Stimulated activated CD4-positive, alpha-beta T cell treated with anti-CD3 and anti-CD28 coated beads, Interleukin-1b, Interleukin-23, amount 100 ng/mL, for 48 hours (primary cell): ENCODE measurements at places on chromosomes 2 and 18.

DNA sequence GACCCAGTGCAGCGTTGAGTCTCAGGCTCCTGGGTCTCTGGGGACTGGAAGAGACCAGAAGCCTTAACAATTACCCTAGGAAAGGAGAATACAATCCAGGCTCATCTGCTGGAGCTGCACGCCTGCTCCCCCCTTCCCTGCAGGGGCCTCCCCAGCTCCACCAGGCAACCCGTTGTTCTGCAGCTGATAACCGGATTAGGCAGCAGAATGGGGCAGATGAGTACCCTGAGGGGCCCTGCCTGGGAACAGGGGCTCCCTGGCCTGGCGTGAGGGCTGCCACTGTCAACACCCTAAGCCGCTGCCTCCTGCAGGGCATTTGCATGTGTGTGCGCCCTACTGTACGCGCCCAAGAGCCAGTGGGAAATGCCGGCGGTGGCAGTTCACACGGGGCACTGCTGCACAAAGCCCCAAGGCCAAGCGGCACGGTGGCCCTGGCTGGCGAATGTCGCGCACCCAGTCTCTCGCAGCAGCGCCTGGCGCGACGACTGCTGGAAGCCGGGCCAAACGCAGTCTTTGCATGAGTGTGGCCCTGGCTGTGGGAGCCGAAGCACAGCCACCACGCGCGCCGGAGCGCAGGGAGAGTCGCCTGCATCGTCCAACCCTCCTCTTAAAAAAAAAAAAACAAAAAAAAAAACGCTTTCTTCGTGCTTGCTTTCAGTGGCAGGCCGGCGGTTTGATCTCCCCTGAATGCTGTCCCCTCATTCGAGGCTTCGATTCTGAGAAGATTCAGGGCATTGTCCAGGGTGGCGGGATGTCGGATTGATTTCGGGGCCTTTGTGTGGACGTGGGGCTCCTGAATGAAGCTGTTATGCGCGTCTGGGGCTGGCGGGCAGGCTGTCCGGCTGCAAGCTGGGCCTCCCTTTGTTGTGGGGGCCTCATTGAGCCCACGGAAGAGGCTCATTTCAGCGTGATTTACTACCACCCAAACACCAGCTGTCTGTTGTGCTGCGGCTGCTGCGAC, 63.8 kb downstream of the SETBP1 start:
- no peak for DNase-seq

DNA sequence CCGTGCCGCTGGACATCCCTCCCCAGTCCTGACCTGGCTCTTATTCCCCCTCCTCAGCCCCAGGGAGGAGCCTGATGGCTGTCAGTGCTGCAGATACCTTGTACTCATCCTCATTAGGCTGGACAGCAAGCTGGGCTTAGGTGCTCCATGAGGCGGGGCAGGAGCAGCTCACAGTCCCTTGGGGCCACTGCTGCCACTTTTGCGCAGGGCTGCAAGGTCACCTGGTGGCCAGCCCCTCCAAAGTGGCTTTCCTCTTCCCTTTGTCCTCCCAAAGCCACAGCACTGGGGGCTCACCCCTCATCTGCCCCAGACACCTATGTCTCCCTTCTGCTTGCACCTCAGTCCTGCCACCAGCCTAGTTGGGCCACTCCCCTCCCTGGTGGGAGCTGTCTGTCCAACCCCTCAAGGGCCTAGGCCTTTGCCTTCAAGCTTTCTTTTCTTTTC, 60.8 kb downstream of the FAM168B start:
- no peak for DNase-seq

DNA sequence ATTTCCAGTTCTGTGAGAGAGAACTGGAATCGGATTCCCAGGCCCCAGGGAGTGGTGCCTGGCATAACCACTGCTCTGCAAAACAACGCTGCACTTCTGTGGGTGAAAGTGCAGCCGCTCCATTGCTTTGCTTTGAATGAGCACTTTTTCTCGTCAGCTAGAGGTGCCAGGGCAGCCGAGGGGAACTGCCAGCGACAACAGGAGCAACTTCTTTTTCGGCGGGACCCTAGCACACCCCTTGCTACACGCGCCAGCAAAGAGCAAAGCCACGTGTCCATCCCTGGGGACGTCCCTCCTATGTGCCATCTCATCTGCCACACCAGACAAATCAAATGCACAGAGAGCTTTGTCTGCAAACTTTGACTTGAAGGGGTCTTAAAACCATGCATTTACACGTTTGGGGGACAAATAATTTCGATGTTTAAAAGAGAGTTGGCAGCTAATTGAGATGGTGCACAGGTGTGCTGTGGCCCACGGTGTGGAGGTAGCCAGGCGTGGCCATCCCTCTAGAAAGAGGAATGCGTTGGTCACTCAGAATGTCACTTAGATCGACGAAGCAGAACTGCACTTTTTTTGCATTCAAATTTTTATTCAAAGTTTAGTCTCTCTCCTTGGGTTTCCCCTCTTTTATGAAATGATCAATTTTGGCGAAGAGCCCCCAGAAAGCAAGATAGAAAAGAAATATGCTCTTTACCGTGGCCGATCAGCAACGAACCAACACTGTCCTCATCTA, 151.8 kb downstream of the MBP start:
- DNase-seq: no peak

GRCh38 chr2:120741571-120742561, 6.2 kb downstream of the GLI2 start:
- no peak for DNase-seq

DNA sequence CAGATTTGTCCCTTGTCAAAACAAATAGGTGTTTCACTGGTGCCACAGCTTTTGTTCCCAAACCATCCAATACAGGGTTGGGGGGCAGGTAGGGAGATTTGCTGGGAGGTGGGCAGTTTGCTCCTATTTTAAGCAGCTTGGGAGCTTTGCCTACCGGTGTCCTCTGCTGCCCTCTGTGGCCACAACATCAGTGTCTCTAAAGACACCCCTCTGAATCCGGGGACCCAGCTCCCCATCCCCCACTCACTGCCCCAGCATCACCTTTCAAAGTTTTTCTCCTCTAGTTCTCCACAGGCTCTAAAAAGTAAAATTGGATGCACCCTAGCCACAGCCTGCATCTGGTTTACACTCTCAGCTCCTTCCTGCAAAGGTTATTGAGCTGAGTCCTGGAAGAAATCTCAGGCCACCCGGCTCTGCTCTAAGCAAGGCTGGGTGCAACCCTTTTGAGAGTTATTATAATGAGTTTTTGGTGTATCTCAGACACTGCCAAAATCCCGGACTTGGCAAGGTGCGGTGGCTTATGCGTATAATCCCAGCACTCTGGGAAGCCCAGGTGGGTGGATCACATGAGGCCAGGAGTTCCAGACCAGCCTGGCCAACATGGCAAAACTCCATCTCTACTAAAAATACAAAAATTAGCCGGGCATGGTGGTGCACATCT, 2.9 kb upstream of the EPAS1 start:
- no peak for DNase-seq

DNA sequence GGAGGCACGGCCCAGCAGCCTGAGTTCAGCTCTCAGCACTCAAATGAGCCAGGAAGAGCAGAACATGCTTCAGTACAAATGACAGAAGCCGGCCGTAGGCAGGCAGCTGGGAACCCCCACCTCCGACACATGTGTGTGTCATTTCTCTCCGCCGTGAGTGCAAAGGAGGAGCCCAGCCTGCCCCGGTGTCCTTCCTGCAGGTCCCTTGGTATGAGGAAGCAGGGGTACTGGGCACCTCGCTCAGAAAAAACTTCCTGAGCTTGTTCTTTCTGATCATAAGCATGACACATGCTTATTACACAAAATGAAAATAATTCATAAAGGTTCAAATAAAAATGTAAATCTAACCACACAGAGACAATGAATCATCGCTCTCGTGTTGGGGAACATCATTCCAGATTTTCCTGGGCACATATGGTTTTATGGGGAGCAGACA, 35.3 kb downstream of the KCNF1 start:
- DNase-seq: no peak

GRCh38 chr2:187577310-187577709, 23.1 kb upstream of the TFPI start:
- DNase-seq: no peak

- no peak for DNase-seq
These were observed 27.5 kb downstream of the RAMP1 start for GRCh38 chr2:237886685-237887481.

- no peak for DNase-seq
These were observed 8.1 kb downstream of the NBEAL1 start for GRCh38 chr2:203022751-203023150.
